Cortex of kidney (tissue), 1 donor: ENCODE measurements at places on chromosomes 3 and 15.

- DNase-seq = no peak
These were observed 14.7 kb downstream of the FSIP1 start for GRCh38 chr15:39767921-39768320.

- DNase-seq = no peak
These were observed 7.5 kb downstream of the SOX2 start for GRCh38 chr3:181718987-181719911.

DNA sequence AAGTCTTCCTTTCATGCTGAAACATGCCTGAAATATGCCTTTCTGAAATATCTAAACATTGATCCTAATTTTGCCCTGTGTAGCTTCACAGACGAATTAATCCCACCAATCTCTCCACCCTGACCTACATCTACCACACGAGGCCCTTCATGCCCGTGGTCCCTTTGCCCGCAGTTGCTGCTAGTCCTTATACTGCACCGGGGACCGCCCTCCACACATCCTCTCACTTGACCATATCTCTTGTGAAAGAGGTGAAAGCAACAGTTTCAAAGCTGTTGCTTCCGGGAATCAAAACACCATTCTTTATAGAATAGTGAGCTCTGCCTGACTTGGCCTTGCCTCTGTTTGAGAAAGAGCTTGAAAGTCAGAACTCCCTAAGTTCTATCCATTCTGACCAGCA is 499.5 kb downstream of the NTRK3 start:
- no peak for DNase-seq

DNA sequence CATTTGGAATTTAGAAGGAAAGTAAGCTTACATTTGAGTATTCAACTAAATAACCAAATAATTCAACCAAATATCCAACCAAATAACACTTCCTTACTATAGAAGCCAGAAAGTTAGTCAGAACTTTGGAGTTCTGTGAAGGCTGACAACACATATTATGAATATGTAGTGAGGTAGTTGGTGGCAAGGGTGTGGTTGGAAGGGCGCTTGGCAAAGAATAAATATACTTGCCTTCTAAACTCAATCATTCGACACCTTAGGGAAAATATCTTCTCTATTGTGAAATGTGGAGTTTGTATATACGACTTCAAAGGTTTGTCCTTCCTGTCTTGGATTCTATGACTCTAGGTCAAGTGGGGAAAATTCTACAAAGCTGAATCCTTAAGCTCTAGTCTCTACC is 111.7 kb upstream of the OSTN start:
- no peak for DNase-seq

DNA sequence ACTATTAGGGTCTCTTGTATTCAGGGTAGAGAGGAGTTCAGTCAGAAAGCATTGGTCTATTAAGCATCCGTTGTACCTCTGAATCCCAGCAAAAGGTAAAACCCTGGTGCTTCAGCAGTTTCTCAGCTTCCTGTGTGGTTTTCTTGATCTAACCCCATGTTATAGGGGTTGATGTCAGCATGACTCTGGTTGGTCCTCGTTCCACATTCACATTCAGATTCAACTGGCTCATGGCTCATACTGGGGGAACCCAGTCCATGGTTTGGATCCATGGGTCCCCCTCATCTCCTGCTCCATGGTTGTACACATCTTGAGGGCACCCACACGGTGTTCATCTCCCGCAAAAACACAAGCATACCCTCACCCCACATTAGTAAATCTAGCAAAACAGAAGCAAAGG is 47.7 kb upstream of the C2CD4B start:
- no peak for DNase-seq

DNA sequence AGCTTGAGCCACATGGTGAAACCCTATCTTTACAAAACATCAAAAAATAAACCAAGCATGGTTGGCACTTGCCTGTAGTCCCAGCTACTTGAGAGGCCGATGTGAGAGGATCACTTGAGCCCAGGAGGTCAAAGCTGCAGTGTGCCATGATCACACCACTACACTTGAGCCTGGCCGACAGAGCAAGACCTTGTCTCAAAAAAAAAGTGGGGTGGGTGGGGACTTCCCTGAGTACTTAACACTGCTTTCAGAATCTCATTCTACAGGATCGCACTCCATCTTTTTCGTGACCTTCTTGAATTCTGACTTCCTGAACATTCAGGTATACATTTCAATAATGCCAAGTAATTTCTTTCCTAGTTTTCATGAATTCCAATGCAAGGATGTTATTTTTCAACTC is 91.3 kb downstream of the PDE8A start:
- DNase-seq = no peak

GRCh38 chr3:71513515-71513914 is 70.0 kb downstream of the FOXP1 start:
- DNase-seq = no peak

DNA sequence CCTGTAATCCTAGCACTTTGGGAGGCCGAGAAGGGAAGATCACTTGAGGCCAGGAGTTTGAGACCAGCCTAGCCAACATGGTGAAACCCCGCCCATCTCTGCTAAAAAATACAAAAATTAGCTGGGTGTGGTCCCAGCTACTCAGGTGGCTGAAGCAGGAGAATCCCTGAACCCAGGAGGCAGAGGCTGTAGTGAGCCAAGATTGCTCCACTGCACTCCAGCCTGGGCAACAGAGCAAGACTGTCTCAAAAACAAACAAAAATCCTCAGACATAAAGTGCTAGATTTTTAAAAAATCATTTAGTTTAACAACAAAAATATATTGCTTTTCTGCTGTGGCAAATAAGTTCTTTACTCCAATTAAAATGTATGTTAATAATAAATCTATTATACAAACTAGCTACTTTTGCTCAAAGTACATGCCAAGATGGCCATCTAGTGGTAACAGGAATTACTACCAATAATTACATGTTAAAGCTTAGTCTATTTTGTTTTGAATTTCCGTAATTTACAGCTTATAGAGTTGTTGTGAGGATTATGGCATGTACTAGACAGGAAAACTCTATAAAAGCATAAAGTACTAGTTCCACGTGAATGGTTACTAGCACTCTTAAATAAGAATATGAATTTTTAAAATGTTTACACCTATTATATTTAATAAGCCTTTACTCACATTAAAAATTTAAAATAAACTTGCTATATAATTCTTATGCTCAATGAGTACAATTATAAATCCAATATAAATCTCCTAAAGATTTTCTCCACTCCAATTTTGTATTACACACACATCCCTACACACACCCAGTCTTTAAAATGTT is 39.0 kb downstream of the GABPB1 start:
- no peak for DNase-seq

- no peak for DNase-seq
These were observed 659.9 kb downstream of the SI start for GRCh38 chr3:164418414-164418813.

DNA sequence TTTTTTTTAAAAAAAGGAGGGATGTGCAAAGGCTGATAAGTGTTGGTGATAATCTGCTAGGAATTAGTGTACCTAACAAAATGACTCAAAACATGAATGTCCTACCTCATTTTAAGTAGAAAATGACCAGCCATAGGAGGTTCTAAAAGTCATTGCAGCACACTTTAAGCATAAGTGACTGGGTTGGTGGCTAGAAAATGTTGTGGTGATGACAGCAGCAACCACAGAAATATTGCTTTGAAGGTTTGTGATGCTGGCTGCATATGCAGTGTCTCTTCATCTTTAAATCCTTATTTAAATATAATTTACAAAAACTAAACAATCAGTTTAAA is 55.2 kb downstream of the CMSS1 start:
- no peak for DNase-seq

DNA sequence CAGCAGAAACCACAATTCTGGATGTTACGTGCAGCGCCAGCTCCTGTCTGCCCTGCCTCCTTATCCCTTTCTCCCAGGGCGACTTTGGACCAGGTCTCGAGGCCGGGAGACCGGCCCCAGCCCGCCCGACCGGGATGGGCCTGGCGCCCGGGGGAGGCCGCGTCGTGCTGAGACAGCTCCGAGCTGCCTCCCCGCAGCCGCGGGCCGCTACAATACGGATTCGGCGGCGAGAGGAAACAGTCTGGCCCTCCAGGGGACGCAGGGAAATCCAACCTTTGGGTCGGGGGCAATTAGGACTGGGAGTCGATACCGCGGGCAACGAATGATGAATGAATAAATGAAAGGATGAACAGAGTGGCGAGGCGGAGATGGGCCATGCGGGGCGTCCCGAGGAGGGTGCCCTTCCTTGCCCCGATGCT is 537 bp downstream of the GRAMD2A start:
- no peak for DNase-seq

DNA sequence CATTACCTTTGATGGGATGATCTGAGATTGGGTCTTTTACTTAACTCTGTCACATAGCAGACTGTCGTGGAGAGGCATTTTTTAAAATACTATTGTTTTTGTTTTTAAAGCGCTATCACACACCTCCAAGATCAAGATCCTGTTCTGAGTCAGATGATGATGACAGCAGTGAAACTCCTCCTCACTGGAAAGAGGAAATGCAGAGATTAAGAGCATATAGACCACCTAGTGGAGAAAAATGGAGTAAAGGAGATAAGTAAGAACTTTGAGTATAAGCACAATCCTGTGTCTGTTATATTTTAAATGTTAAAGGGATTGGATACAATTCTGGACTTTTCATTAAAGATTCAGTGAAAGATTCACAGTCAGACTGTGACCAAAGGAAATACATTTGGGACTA is 18.4 kb upstream of the ZBTB47 start:
- no peak for DNase-seq

- DNase-seq = no peak
These were observed 70.1 kb upstream of the GLCE start for GRCh38 chr15:69090197-69090948.

DNA sequence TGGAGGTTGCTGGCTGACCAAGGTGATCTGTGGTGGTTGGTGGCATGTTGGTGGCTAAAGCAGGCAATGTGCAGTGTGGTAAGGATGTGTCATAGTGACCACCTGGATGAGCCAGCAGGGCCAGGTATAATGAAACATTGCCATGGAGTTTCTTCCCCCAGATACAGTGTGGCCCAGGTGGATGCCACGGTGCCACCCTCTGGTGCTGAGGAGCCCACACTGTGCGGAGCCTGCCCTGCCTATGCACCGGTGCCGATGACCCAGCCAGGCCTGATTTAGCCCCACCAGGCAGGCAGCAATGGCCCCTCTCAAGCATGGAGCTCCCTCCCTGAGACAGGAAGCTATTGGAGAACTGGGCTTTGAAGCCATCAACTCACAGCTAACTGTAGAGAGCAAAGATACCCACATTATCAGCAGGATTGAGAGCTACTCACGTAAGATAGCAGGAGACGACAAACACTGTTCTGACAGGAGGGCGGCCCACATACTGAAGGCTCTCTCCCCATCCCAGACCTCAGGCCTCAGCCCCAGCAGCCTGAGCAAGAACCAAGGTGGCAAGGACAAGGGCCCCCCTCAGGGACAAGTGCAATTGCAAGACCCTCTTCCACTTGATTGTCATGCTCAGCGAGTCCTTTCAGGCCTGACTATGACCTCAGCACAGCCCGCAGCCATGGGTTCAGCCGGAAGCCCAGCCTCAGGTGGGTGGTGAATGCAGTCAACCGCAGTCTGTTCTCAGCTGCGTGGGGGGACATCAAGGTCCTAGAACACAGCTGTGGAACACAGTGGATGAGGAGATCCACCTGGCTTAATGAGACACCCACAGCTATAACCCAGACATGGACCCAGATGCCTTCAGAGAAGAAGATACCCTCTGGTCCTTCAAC is 82.8 kb upstream of the CDV3 start:
- DNase-seq = no peak

- no peak for DNase-seq
These were observed 777 bp downstream of the LOXL1 start for GRCh38 chr15:73927003-73927475.

- DNase-seq = no peak
These were observed 28.1 kb downstream of the RNU5B-1 start for GRCh38 chr15:65332391-65333147.

GRCh38 chr3:63278171-63279004 is at the start of gene SYNPR:
SYNPR (plus strand) TSS chr3:63278308.
- no peak for DNase-seq

GRCh38 chr3:112561484-112561733 is 353 bp downstream of the ATG3 start:
- DNase-seq = no peak

DNA sequence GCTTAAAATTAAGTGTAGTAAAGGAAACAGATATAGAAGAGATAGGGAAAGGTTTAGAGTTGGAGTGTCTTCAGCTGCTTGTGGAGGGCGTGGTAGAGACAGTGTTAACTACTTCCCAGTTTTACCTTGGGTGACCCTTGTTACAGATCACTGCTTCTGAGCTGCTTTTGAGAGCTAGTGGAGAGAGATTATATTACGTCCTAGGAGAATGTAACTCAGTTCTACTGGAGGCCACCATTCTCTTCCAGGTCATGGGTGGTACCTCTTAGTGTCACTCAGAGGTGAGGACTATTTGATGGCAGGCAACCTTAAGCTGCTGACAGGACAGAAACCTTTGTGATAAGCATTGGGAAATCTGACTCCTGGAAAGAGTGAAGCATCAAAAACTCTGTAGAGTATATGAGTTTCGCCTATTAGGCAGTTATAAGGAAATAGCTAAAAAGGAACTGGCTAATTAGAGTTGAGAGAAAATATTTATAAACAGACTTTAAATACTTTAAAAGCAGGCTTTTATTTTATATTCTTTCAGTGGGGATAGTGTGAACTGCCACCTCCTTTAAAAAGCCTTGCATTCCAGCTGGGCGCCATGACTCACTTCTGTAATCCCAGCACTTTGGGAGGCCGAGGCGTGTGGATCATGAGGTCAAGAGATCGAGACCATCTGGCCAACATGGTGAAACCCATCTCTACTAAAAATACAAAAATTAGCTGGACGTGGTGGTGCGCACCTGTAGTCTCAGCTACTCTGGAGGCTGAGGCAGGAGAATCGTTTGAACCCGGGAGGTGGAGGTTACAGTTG is 106.5 kb downstream of the ZNF609 start:
- no peak for DNase-seq

- DNase-seq = no peak
These were observed 350.1 kb upstream of the PROK2 start for GRCh38 chr3:72134989-72135451.

GRCh38 chr3:15295506-15295905 is 36.9 kb downstream of the SH3BP5 start:
- no peak for DNase-seq

DNA sequence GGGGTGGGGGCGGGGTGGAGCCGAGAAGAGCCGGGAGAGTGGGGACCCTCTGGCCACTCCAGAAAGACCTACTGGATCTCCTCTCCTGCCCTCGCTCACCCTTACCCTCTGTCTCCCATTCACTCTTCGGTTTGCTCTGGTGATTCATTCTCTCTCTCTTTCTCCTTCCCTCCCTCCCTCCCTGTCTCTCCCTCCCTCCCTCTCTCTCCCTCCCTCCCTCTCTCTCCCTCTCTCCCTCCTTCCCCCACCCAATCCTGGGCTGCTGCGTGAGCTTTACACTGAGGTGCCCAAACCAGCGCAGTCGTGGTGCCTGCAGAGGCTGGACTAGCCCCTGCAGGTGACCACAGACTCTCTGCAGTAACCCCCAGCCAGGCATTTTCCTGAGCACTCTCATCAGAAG is 32.2 kb upstream of the ADAMTS17 start:
- no peak for DNase-seq

DNA sequence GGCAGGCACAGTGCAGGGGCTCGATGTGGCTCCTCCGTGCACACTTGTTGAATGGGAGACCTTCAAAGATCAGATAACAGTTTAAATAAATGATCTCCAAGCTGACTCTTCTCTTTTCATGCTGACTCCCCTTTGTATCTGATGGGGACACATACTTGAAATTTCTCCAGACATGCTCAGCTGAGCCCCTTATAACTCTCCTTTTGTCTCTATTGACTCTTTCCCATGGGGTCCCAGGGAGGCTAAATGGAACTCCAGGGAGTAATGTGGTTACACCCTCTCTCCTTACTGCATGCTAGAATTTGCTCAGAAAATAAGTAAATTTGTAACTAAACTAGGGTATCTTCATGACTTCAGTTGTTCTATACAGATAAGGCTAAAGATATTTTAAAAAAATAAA is 48.2 kb upstream of the TM4SF4 start:
- DNase-seq = no peak
